ENCODE measurements at places on chromosomes 3 and 15.
A peak's percentile ranks its signal among the peaks of the same experiment; 100 is the strongest.

DNA sequence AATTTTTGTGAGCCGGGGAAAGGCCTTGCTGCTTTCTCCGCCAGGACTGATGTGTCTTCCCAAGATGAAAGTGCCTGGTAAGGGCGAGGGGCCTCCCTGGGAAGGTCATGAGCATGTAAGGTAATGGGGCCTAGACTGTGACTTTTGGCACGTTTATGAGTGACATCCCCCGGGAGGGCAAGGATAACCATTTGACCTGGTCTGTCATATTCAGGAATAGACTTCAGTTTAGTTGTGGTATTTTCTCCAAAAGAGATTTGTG, 631 bp upstream of the CNBP start:
- peak; percentile 6 for ATAC-seq

- no peak for ATAC-seq
Measured at GRCh38 chr15:41568350-41569017, 9.5 kb downstream of the TYRO3 start.

DNA sequence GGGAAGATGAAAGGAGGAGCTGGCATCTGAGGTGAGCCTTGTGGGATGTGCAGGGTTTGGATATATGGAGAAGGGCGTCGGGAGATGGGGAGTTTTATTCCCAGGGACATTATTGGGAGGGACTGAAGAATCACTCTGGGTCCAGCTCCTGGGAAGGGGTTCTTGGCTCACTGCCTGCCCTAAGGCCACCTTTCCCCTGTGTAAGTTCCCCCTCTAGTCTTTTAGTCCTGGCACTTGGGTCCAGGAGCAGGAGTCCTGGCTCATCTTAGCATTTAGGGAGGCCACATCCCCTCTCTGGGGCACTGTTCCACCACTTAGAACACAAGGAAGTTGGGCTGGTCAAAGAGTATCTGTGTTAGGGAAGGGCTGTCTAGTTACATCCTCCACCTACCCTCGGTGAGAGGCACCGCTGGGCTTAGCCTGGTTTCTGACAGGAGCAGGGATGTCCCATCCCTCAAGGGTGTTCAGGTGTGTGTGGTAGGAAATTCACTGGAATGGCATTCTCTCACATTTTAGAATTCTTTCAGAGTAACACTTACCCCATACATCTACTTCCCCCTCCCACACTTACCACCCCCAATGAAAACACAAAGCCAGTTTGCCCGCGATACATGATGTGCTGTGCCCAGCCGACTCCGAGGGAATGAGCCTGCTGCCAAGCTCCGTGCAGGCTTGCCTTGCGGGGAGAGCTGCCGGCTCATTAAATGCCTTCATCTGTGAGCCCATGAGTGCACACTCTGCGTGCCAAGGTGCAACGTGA, 86.7 kb downstream of the FAM43A start:
- no peak for ATAC-seq

DNA sequence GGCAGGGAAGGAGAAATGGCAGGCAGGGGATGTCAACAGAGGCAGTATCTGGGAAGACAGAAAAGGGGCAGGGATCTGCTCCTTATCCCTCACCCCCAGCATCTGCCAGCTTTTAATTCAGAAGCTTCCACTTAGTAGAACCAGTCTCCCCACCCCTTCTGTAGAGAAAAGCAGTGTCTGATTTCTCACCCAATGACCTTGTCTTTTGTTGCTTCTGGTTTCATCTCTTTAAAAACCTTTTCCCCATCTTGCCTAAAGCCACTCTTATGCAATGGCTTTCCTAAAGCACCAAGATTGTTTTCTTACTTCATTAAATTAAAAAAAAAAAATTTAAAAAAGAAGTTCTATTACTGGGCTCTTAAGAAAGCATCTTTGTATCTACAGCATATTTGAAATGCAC, 27.8 kb downstream of the ARHGEF3 start:
- no peak for ATAC-seq

Measured in SK-N-SH treated with all-trans-retinoic acid at 6 μM for 48 hours (cell line).